Stimulated activated naive B cell treated with anti-CD40 and anti-IgM and Interleukin-4, amounts not matched to agents 10 μg/mL and 1 μg/mL and 100 μg/mL, for 72 hours (primary cell): ENCODE measurements at places on chromosomes 3 and 15.

DNA sequence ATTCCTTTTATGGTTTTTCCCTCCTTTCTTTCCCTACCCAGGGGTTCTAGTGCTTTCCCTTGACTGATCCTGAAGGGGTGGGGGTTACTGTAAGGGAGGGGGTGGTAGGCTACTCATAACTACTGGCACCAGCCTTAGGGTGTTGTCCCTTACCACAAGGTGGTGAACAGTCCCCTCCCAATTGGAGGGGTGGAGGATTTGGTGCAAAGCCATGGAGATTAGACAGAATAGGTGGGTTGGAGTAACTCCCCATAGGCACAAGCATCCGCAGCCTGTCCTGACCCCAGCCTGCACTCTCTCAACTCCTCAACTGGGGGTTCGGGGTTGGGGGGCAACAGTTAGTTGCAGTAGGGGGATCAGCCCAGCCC is 2.6 kb upstream of the HYAL2 start:
- no peak for DNase-seq

GRCh38 chr3:9316881-9317361 is 45.9 kb upstream of the THUMPD3 start:
- DNase-seq: no peak

DNA sequence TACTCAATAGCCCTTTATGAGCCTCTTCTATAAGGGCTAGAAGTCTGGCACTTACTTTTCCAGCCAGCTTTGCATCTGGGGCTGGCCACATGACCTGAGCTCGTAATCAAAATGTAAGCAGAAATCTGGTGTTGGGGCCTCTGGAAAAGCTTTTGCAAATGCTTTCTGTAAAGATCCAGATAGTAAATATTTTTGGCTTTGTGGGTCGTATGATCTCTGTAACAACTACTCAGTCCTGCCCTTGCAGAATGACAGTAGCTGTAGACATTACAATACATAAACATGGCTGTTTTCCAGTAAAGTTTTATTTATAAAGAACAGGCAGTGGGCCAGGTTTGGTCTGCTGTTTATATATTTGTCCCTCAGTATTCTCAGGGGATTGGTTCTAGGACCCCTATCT is 46.2 kb upstream of the THRB start:
- DNase-seq: no peak

GRCh38 chr15:73065114-73065513 is 12.9 kb downstream of the NEO1 start:
- no peak for DNase-seq

- DNase-seq: peak; percentile 85
These were observed at the start of gene TLR9 for GRCh38 chr3:52225452-52226228. TLR9 (minus strand) TSS chr3:52225645; CDS start chr3:52225529, 116 bp downstream.

GRCh38 chr15:25863111-25863967 is at the start of gene ATP10A:
ATP10A (minus strand) TSS chr15:25863327; CDS start chr15:25863096, 231 bp downstream.
- no peak for DNase-seq

GRCh38 chr15:65395567-65396202 is 17.9 kb upstream of the IGDCC3 start:
- no peak for DNase-seq

DNA sequence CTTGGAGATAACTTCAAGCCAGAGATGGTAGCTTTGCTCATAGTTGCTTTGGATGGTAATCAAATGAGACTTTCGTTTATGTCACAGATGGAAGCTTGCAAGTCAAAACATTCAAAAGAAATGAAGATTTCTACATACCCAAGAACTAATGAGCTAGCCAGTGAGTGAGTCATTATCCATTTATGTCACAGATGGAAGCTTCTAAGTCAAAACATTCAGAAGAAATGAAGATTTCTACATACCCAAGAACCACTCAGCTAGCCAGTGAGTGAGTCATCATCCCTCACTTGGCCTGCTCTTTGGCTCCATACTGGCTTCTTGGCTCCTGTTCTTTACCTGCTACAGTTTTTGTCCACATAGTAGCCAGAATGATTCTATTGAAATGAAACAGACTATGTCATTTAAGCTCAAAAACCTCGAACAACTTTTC is 559.8 kb upstream of the CBLB start:
- no peak for DNase-seq

GRCh38 chr15:68305420-68305871 is 27.9 kb downstream of the FEM1B start:
- no peak for DNase-seq
